ENCODE measurements at places on chromosomes 12 and 14.

DNA sequence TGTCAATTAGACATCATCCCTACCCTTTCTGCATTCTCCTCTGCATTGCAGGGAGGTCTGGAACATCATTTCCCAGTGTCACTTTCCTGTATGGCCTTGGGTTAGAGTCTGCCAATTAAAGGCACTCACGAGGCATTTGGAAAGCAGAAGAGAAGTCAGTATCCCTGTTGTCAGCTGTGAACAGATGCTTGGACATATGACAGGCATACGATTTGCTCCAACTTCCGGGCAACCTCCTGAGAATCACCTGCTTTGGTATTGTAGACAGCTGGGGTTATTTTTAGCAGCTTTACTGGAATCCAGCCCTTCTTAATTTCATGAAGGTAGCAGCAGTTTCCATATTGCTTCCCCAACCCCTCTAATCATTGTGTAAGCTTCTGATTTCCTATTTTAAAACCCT, 88.7 kb upstream of the DHRS4 start:
- DNase-seq: no peak

- no peak for DNase-seq
These were observed 33.3 kb downstream of the ATP2A2 start for GRCh38 chr12:110314308-110314707.

DNA sequence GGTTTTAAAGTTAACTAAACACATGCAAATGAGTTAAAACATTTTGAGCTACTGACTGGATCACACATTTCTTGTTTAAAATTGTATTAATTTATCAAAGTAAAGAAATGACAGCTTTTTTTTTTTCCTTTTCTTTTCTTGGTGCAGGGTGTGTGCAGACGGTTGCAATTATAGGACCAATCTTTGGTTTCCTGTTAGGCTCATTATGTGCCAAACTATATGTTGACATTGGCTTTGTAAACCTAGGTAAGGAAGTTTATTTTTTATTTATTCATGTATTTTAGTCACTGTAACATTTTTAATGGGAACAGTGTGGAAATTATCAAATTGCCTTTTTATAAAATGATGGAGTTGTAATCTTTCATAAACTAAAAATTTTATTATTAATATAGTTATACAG, 21.9 kb downstream of the SLCO1C1 start:
- no peak for DNase-seq

GRCh38 chr14:78519863-78520262, 349.7 kb downstream of the NRXN3 start:
- no peak for DNase-seq

DNA sequence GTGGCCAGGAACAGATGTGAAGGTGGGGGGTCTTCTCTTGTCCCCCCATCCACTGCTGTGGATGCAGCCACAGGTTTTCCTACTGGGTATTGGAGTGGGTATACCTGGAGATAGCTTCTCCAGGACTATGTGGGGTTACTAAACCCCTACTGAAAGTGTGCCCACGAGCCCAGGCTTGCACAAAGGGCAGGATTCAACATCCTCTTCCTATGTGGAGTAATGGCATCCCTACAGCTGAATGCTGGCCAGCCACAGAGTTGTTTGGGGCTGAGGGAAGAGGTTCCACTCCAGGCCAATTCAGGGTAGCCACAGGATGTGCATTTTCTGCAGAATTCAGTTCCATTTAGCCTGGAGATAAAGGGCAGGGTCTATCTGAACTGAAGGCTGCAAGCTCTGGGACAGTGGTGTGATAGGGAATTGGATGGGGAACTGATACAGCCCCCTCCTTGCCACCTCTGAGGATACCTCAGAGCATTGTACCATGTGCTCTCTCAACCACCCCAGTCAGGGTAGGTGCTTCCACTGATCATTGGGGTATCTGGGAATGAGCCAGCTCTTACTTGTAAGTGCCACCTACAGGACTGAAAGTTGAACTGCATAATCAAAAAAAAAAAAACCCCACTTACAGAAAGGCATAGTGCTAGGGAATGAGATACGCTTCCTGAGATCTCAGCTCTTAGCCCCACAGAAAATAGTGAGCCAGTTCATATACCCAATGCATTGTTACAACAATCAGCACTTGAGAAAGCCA, 187.1 kb downstream of the KITLG start:
- peak; percentile 4 for DNase-seq

- DNase-seq: no peak
These were observed 922 bp downstream of the PTPRR start for GRCh38 chr12:70919597-70920035.

DNA sequence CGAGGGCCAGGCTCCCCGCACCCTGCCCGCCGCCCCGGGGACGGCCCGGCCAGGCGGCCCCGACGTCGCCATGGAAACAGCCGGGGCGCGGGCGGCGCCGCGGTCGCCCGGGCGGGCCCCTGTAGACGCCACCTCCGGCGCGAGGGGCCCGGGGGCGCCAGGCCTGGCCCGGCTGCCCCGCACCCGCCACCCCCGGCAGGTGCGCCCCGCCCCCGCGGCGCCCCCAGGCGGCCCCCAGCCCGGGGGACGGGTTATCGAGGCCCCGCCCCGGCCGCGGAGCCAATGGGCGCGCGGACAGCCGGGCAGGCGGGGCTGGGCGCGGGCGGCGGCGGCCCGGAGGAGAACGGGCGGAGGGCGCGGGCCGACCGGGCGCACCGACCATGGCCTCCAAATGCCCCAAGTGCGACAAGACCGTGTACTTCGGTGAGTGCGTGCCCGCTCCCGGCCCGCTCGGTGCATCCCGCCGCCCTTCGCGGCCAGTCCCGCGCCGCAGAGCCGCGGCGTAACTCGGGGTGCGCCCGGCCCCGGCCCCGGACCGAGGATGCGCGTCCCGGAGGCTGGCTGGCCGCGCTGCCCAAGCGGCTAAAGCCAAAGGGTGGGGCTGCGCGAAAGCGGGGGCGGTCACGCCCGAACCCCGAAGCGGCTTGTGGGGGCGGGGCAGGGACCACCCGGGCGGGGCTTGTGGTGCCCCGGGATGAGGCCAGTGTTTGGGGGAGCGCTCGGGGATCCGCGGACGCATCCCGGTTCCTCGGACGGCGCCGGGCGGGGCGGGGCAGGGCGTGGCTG, at the start of gene CRIP2:
Gene CRIP2 (plus strand): TSS at position 339 of the 786 bp plus-strand sequence. CDS start 42 bp downstream, at position 381.
- peak; percentile 66 for DNase-seq

GRCh38 chr12:46667551-46667950, 158.2 kb downstream of the SLC38A4 start:
- no peak for DNase-seq

DNA sequence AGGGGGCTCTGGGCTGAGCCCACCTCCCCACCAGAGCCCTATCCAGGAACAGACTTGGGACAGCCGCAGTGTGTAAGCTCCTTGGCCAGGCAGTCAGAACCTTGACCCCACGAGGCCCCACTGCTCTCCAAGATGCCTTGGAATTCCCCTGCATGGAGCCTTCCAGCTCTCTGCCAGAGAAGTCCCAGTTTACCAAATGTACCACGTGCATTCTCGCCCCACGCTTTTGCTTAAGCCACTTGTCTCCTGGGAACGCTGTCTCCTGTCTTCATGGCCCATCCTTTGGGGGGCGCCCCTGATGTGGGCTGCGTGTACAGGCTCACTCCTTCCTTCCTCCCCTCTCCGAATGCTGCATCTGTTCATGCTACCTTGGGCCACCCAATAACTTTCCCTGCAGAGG, 7.9 kb downstream of the FAIM2 start:
- no peak for DNase-seq

DNA sequence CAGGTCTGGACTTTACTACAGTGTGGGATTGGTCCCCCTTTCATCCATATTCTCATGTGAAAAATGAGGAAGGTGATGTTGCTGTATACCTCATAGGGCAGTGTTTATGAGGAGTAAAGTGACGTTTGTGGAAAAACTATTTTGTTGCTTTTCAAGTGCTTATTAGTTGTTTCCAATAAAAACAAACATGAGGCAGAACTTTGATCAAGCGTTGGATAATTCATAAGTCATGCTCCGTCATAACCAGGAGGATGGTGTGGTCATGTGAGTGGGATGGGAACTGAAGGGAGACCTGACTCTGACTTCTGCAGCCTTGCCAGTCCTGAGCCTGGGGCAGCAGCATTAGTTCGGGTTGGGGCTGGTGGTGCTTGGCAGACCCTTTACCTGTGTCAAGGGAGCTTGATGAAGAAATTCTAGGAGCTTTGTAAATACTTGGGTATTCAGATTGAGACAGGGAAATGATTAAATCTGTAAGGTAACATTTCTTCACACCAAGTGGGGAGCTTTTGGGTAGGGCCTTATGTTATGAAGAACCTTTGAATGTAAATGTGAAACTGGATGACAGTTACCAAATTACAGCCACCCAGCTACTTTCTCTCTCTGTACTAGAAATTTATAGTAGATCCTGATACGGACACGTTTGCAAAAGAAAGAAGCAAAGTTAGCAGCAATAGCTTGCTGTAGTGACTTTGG, 462.4 kb upstream of the RGS6 start:
- DNase-seq: no peak

GRCh38 chr12:69898236-69898635, 73.2 kb downstream of the MYRFL start:
- no peak for DNase-seq

DNA sequence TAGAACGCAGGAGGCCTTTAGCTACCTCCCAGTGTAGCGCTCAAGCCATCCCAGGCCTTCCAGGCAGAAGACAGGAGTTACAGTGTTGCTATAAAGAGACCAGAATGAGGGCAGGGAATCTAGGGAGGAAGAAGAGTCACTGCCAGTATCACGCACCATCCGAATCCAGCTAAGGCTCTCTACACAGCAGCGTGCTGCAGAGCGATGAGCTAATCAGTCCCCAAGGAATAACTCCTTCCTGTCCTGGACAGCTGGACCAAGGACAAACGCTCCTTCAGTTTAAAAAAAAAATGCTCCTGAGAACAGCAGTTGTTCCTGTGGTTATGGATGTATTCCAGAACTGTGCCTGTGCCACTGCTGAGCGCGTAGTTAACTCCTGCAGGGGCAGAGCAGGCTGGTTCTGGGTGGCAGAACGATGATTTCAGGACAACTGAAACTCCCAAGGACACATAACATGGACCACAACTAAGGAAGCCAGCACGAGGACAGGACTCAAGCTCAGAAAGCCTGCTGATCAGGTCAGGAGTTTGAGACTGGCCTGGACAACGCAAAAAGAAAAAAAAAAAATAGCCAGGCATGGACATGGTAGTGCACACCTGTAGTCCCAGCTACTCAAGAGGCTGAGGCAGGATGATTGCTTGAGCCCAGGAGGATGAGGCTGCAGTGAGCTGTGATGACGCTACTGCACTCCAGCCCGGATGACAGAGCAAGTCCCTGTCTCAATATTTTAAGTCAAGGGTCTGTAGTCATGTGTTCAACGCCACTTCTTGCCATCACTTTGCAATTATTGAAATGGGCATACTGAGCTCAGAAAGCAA, 2.6 kb downstream of the IFFO1 start:
- no peak for DNase-seq

- no peak for DNase-seq
These were observed 22.5 kb downstream of the PLEKHH1 start for GRCh38 chr14:67555518-67556090.

DNA sequence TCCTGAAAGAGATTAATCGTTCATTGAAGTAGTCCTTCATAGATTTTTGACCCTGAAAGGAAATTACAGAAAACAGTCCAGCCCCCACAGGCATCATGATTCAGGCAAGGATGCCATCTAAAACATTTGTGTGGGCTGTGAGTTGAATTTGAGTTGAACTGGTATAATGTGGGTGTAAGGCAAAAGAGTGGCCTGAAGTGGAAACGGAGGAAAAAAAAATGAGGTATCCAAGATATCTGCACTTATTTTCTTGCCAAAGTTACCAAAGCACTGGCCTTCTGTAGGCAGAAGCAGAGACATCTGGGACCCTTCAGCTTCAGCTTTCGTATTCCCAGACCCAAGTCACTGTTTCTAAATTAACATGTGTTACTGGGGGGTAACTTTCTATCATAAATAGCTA, 105.1 kb upstream of the DIO2 start:
- DNase-seq: no peak

GRCh38 chr12:21801522-21802288, 27.2 kb upstream of the KCNJ8 start:
- no peak for DNase-seq

GRCh38 chr14:53942970-53943750, 13.5 kb downstream of the BMP4 start:
- DNase-seq: no peak

DNA sequence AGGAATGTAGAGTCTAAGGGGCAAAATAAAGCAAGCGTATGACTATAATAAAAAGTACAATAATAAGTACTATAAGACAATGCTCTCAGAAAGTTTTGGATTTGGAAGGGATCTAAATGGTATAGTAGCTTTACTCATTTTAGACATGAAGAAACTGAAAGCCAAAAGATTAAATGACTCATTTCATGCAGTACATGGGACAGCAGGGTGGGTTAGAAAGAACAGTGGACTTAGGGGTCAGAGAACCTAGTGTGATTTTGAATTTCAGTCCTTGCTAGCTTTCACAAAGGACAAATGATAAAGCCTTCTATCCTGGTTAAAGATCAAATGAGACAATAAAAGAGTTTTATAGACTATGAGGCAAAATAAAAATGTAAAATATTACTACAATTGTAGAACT, 6.8 kb upstream of the LEMD3 start:
- DNase-seq: no peak

GRCh38 chr14:49930720-49931119, 37.8 kb downstream of the ARF6 start:
- DNase-seq: no peak

GRCh38 chr12:131432532-131433260, 278.2 kb upstream of the SFSWAP start:
- no peak for DNase-seq

DNA sequence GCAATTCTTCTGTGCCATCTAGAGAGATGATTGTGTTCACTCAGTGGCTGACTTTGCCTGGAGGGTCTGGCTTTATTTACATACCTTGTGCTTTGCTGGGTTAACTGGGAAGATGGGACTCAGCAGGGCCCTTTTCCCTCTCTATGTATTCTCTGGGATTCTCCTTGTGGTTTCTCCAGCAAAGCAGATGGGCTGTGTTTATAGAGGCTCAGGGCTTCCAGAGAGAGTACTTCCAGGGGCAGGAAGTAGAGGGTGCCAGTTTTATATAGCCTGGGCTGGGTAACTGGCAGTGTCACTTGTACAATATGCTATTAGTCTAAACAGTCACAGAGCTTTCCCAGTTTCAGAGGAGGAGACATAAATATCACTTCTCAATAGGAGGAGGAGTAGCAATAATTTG, 509.9 kb downstream of the DIO2 start:
- DNase-seq: no peak

- DNase-seq: no peak
These were observed 172.4 kb upstream of the RTL1 start for GRCh38 chr14:101075801-101076413.

- no peak for DNase-seq
These were observed 1136.4 kb upstream of the TMEM132C start for GRCh38 chr12:127130506-127131124.

- no peak for DNase-seq
These were observed 1178.3 kb upstream of the FLRT2 start for GRCh38 chr14:84351646-84352045.

- no peak for DNase-seq
These were observed 10.6 kb downstream of the ITGB7 start for GRCh38 chr12:53196486-53196885.

- no peak for DNase-seq
These were observed 236.7 kb downstream of the CACNA1C start for GRCh38 chr12:2289525-2289924.

All from germinal center (tissue), 1 donor.